Foreskin fibroblast (primary cell): ENCODE measurements at places on chromosomes 1 and 21.

- no peak for DNase-seq
Observed at GRCh38 chr1:209046935-209047334, 536.6 kb upstream of the CAMK1G start.

DNA sequence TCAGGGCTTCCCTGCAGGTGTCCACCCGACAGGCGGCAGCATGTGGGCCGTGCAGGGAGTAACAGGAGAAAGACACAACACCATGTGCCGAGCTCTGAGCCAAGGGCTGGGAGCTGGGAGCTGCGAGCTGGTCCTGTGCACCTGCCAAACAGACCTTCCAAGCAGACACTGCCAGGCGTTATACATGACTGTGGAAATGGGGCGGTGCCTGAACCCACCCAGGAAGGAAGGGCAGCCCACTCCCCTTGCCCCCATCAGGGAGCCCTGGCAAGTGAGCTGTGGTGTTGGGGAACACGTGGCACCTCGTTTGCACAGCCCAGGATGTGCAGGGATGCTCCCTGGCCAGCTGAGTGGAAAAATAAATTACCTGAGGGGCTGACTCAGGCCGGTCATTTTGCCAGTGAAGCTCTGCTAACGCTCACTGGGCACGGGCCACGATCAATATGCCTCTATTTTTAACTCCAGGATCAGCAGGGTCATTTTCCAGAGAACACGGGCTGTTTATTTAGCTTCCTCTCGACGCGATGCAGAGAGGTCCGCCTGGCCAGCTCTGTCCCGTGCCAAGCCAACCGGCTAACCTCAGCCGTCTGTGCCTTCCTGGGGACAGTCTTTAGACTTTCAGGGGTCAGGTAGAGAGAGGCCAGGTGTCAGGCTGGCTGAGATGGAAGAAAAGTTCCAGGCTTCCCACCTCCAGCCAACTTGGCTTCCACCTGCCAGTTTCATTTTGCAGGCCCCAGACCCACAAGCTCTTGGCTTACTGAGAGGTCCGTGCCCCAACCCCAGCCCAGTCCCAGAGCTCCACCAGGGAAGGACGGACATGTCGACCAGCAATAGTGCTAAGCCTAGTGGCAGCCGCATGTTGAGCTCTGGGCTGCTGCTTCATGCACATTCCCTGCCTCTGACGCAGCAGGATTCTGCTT, 196.7 kb upstream of the VAMP3 start:
- no peak for DNase-seq

DNA sequence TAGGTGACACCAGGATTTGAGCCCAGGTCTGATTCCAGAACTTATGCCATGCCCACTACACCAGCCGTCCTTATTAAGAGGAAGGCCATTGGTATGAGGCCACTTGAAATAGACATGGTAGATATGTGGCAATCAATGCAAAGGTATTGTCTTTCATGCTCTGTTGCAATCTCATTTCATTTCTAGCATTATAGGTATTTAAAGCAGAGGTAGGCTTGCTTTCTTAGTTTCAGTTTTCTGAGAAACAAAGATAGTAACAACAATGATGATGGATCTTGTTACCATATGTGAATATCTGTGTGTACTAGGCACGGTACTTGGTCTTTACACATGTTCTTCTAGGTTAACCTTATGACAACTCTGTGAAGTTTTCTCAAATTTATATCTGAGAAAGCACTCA, 113.1 kb downstream of the FGGY start:
- no peak for DNase-seq

GRCh38 chr1:97893844-97894243, 27.0 kb downstream of the DPYD start:
- DNase-seq, result no peak

DNA sequence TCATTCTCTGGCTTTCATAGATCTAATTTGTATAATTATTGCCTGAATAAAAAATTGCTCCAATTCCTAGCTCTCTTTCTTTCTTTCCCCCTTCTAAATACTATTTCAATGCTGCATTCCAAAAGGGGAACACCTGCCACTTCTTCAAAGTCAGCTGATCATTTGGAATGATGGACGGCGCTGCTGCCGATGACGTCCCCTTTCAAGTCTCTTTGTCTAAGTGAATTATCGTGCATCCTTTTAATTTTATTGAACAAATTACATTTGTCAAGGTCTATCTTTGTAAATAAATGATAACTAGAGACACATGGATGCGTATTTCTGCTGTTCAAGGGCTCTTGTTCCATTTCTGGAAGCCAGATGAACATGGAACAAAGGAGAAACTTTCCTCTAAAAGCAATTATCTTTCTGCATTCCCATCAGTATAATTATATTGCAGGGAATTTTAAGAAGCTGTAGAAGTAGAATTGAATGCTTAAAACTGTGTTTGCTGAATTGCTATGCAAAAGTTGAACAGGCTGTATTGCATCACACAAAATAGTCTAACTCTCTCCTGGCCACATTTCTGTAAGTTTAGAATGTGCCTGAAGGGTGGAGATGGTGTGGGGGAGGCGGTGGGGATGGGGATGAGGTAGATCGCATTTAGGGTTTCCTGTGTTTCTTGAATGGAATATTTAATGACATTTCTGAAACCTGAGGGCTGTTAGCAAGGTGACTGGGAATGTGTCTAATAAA, 191.9 kb upstream of the LMO4 start:
- DNase-seq, result no peak
